ENCODE measurements at places on chromosomes 7 and 10.

DNA sequence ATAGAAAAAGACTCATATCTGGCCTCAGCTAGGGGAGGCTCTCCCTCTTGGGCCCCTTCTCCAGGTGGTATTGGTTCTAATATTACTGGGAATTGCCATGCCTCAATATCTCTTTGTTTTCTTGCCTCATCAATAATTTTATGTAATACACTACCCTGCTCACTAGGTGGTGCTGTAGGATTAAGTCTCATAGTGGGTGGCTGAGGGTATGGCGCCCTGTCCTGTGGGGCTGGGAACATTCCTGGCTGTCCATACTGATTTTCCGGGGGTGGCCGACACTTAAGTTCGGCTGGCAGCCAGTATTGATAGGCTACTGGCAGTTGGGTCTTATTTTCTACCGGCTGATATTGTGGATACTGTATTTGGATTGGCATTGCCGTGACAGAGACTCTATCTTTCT, 9.0 kb upstream of the TAS2R3 start:
- DNase-seq = no peak

GRCh38 chr10:69338547-69339450, 60.5 kb downstream of the HK1 start:
- no peak for DNase-seq

GRCh38 chr10:127925471-127926207, 18.7 kb downstream of the PTPRE start:
- no peak for DNase-seq

GRCh38 chr10:23095966-23096801, 805 bp downstream of the MSRB2 start:
- DNase-seq = no peak

DNA sequence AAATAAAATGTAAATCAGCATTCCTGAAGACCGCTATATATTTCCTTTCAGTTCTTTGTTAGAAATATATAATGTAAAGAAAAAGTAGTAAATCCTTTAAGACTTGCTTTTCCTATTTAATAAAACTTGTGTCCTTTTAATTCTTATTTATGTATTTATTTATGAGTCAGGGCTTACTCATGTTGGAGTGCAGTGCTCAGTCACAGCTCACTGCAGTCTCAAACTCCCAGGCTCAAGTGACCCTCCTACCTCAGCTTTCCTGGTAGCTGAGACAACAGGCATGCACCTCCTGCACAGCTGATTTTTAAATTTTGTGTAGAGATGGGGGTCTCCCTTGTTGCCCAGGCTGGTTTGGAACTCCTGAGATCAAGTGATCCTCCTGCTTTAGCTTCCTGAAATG, 724.5 kb downstream of the ANKRD7 start:
- DNase-seq = no peak

All from stromal cell of bone marrow (primary cell).